Breast epithelium (tissue), 4 donors: ENCODE measurements at places on chromosomes 4 and X. TPM values are rescaled to one million over a fixed set of nuclear protein-coding genes. Genes with fewer than 3 reads are reported as not detected.

DNA sequence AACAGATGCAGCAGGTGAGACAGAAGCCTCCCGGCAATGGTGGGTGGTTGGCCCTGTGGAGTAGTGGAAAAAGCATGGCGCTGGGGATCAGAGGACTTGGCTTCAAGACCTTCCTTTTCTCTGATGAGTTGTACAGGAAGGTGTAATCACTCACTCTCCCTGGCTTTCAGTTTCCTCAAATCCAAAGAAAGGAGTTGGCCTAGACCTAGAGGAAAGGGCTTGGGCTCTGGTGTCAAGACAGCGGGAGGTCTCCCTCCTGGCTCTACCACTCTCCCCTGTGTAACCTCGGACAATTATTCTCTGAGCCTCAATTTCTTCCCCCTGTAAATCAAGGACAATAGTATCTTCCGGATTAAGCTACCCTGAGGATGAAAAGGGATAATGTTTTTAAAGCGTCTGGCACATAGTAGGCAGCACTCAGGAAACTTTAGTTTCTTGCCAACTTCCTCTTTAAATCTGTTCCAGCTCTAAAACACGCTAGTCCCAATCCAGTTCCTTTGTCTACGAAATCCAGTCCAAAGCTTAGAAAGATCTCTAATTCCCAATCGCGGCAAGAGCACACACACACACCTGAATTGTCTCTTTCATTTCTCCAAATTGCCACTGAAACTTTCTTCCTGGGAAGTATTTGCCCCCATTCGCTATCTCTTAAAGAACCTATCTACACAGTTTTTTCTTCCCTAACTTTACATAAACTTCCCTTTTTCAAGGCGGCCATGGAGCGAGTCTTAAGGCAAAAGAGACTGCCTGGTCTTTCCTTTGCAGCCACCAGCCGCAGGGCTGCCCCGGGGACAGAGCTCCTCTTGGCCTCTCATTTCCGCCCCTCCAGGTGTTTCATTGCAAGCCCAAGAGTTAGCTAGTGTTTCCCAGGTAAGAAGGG lies 29.9 kb upstream of the GPC4 start:
- H3K4me1 ChIP-seq: no peaks in the 10 kb centered on the region
- no peaks in the 10 kb centered on the region for H3K36me3 ChIP-seq
- H3K27me3 ChIP-seq: peaks cover 36% of the 10 kb centered on the region
- H3K27ac ChIP-seq: no peak overlapping the region

GRCh38 chr4:153705743-153706468 lies 21.8 kb downstream of the TLR2 start:
- no peak overlapping the region for H3K4me3 ChIP-seq
- H3K36me3 ChIP-seq: no peaks in the 10 kb centered on the region
- DNase-seq: no peak
- H3K27ac ChIP-seq: no peak overlapping the region

DNA sequence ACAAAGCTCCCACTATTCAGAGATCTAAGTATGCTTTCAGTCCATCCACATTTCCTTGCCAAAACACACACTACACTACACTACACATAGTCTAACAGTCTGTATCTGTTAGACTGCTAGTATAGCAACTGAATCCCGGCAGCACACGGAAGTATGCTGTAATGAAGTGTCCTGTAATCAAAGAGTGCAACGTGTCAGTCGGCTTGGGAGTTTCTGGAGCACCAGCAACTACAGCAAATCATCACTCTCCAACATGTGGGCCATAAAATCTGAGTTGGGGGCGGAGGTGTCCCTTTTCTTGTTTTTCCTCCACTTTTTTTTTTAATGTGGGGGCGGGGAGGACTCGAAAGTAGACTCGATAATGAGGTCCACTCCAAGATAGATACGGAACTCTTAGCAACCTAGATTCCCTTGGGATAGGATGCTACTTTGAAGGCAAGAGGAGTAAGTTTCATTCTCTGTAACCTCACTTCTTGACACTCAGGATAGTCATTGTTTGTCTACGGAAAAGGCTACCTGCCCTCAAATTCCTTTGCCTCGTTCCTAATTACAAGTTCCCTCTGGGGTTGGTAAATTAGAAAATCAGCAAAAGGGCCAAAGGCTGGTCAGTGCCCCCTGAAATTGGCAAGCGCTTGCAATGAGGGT lies 722 bp downstream of the SLC10A7 start:
- no peaks in the 10 kb centered on the region for H3K27me3 ChIP-seq
- H3K36me3 ChIP-seq: no peaks in the 10 kb centered on the region
- DNase-seq: no peak
- peak overlapping the region; percentile 85 for H3K27ac ChIP-seq

DNA sequence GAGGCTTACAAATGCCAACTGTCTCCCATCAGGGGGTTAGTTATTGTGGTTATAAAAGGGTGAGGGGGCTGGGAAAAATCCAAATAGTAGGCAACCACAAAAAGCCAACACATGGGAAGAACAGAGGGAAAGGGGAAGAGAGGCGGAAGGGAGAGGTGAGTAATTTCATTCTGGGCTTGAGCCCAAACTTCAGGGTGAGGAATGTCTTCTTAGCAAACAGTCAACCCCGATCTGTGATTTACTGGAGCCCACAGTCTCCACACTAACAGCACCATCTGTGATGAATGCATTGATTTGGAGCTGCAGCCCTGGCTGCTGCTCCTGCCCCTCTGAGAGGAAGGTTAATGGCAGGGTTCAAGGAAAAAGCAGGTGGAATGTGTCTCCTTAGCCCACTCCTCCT lies 162.2 kb upstream of the GPR101 start:
- H3K27me3 ChIP-seq: peaks cover 57% of the 10 kb centered on the region
- no peak overlapping the region for H3K27ac ChIP-seq
- DNase-seq: no peak
- no peak overlapping the region for H3K4me3 ChIP-seq

MAGEB1 gene
- not detected for total RNA-seq
